Tongue (tissue), 3 donors: ENCODE measurements at places on chromosomes 3 and 15. TPM values are rescaled to one million over a fixed set of nuclear protein-coding genes. Genes with fewer than 3 reads are reported as not detected.

DNA sequence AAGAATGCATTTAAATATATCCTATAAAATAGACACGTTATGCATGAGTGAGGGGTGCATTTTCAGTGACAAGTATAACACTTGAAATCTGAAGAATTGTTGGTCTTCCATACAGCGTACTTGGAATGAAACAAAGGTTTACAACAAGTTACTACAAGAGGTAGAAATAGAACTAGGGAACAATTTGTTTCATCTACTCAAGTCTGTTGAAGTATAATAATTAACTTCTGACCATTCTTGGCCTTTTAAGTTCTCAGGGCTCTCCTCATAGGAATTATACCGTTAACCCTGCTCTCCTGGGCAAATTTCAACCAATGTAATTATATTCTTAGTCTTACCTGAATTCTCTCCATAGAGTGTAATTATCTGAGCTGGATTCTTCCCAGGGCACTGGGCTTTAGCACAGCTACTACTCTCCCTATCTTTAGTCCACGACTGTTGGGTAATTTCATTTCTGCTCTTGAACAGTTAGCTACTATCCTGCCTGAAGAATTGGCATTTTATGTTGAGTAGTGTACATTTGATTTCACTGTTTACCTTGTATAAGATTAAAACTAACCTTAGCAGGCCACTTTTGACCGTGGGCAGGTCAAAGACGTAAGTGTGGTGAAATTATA is 100.6 kb downstream of the UBE2E2 start:
- DNase-seq = no peak

GRCh38 chr3:178513546-178514380 is 22.5 kb upstream of the KCNMB2 start:
- DNase-seq = peak; percentile 69

GRCh38 chr15:39194106-39194830 is 386.6 kb upstream of the THBS1 start:
- no peak for DNase-seq

Gene GTPBP8
- 38.8 TPM for total RNA-seq

GRCh38 chr15:99399618-99400017 is 148.3 kb downstream of the LRRC28 start:
- no peak for DNase-seq

DNA sequence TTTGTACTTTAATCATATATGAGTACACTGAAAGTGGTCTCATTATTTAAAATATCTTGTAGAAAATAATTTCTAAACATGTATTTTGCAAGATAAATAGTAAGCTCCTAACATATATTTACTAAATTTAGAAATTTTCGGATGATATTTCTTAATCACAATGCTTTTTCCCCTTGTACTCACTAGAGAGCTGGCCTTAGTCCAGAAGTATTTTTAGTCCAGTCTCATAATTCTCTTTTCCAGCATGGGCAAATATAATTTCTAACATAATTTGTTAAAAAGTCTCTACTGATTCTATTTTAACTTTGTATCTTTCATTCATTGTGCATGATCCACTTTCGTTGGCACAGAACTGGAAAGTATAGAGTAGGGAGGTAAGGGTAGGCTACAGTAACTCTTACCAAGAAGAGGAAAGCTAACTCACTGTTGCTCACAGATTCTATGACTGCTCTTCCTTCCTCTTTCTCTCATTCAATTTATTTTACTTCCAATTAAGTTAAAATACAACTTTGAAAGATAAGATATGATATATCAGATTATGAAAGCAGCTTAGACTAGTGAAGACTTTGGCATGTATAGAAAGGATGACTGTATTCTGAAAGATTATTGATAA is 39.3 kb downstream of the FGF7 start:
- no peak for DNase-seq

GRCh38 chr3:94171954-94172353 is 109.1 kb downstream of the NSUN3 start:
- DNase-seq = no peak

Gene RAB6B
- total RNA-seq = 5.8 TPM

Gene ZBTB20
- total RNA-seq = 79.5 TPM

- no peak for DNase-seq
These were observed 14.0 kb upstream of the KLF15 start for GRCh38 chr3:126371096-126371705.

Gene LAMB2
- 581 TPM for total RNA-seq

Gene SLC22A13
- total RNA-seq = 0.51 TPM

- peak; percentile 68 for DNase-seq
These were observed 57.8 kb downstream of the MAP3K13 start for GRCh38 chr3:185420762-185421161.

Gene GOLGA6L24
- not detected for total RNA-seq

Gene SENP8
- 4.7 TPM for total RNA-seq

GRCh38 chr15:65529762-65530317 is 423 bp upstream of the HACD3 start:
- DNase-seq = no peak

Gene GREM1
- total RNA-seq = 1.6 TPM

- no peak for DNase-seq
These were observed 14.1 kb downstream of the LOXL1 start for GRCh38 chr15:73940061-73940981.

- DNase-seq = no peak
These were observed 65.6 kb downstream of the CCNL1 start for GRCh38 chr3:157094301-157094700.

Gene CCR1
- total RNA-seq = 1.2 TPM

GRCh38 chr15:46961795-46962194 is 755.5 kb upstream of the SEMA6D start:
- peak; percentile 70 for DNase-seq

DNA sequence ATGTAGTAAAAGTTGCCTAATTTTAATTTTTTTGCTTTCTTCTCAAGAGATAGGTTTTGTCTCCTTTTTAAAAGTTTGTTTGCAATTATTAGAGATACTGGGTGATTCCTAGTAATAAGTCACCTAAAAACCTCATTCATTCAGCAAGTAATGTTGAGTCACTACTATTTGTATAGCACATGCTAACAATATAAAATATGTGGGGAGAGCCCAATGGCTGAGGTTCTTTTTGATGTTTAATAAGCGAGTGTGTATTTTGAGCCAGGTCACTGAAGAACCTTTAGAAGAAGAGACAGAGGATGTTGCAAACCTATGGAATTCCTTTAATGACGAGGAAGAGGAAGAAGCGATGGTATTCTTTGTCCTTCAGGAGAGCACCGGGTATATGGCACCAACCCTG is 123.7 kb upstream of the CHRM5 start:
- DNase-seq = no peak

GRCh38 chr15:28252831-28253230 is 69.1 kb downstream of the HERC2 start:
- DNase-seq = no peak

DNA sequence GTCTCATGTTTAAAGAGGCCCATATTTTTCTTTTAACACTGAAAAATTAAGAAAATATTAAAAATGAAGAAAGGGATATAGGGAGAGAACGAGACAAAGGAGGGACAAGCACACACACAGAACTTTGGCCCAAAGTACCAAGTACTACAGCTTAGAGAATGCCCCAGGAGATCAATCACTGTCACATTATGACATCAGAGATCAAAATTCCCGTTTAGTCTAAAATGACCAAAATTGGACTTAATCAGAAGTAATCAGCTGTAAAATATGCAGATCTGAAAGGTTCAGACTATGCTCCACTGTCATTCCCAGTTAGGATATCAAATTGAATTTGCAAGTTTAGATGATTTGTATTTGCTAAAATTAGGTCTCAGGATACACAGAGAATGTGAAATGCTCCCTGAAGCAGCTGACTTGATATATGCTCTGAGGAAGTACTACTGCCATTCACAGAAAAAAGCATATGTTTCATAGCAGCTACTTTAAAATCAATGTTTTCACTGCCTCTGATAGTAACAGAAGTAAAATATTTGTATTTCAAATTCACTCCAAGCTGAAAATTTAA is 123.0 kb downstream of the PEAK1 start:
- no peak for DNase-seq

GRCh38 chr15:53458736-53459135 is 300.7 kb downstream of the WDR72 start:
- no peak for DNase-seq

Gene CSPG5
- 1.4 TPM for total RNA-seq

GRCh38 chr3:11059090-11059798 is 66.7 kb downstream of the SLC6A1 start:
- DNase-seq = peak; percentile 80
